ENCODE measurements at places on chromosomes 3 and 15.

DNA sequence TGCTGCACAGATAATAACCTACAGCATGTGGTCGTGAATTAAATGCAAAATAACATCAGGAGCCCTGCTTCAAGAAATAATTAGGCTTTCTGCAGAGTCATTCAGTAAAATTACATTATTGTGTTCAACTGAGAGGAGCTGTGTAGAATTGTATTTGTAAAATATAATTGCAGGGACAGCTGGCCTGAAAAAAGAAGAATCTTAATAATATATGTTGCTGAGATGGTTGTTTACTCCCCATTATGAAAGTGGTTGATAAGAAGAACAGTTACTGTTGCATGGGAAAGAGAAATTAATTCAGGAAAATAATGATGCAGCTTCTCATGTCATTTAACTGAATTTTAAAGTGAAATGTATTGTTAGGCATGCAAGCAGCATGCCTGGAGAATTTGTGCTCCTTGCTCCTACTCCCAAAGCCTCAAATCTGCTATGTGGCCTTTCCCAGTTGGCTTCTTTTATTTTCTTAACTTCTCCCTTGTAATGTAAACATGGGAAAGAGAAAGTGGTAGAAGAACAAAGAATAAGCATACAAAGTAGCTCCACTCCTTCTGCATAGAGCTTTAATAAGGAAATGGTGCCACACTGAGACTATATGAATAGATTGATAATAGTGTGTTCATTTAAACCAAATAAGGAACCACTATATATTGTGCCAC, 100.1 kb downstream of the VGLL3 start:
- no peak for DNase-seq

GRCh38 chr15:66486887-66487286, 10.7 kb downstream of the SNAPC5 start:
- DNase-seq: no peak

GRCh38 chr15:40134885-40135284, 26.0 kb upstream of the BUB1B start:
- no peak for DNase-seq

DNA sequence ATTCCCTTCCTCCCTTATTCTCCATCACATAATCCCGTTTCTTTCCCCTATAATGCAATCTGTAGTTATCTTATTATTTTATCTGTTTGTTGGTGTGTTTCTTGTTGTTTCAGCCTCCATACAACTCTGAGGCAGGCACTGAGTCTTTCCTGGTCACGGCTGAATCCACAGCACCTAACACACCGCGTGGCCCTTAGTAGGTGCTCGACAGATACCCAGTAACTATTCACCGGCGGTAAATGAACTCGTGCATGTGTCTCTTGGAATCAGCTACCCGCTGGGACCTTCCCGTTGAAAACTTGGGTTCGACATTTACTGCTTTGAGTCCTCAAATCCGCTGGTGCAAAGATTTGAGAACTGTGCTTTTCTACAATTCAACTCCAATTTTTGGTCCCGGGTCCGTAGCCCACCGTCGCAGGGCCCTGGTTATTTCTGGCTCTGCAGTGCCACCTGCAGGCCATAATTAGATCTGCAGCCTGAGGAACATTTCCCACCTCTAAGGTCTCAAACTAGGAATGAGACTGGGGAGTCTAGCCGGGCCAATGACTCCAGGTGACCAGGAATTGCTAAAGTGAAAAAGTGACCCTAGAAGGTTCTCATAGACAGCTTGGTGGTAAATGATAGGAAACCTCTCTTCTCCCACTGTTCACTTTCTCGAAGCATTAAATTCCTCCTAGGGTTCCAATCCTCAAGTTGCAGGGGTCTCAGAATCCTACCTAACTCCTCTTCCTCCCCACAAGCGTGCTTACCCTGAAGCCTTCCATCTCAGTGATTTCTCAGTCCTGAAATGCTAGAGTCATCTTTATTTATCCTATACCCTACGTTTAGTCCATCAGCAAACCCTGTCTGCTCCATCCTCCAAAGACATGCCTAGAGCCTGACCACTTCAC, 40.0 kb upstream of the TRH start:
- peak; percentile 43 for DNase-seq

Measured in neural crest cell (in vitro differentiated cells).